Right renal cortex interstitium (tissue), 3 donors: ENCODE measurements at places on chromosomes 7 and 10.

DNA sequence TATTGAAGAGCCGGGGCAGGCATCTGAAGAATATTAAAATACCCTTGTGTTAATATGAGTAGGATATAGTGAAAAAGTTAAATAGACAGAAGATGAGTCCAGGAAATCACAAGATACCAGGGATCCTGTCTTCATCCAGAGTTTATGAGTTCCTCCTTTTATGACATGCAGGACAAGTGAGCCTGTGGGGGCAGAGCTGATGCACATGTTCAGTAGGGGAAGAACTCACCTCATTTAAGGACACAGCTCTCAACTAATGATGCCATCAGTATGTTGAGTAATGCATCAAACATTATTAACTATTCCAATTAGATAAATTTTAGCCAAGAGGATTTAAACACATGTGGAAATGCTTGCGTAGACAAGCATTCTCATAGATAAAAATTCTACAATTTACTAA is 435.8 kb upstream of the AKR1E2 start:
- DNase-seq: no peak

- DNase-seq: no peak
Observed at GRCh38 chr10:88557658-88558057, 25.5 kb downstream of the RNLS start.

- DNase-seq: no peak
Observed at GRCh38 chr10:52526251-52526823, 212.3 kb downstream of the DKK1 start.

- DNase-seq: no peak
Observed at GRCh38 chr7:153509768-153510167, 542.4 kb upstream of the DPP6 start.

- DNase-seq: no peak
Observed at GRCh38 chr10:125407000-125407502, 246.7 kb upstream of the CTBP2 start.

DNA sequence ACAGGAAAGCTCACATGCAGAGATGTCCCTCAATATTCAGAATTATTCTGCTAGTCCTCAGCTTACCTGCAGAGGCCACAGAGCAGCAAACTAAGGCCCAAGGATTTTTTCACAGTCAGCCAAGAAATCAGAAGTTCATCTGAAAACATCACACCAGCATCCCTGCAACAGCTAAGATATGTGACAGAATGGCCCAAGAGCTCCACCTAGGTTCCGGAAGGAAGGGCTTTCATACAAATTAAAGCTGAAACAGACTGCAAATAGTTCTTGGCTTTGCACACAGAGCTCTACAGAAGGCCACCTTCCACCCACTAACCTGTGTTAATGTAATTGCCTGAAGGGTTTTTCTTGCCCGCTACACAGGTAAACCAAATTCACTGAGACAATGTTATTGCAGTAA is 438.8 kb upstream of the C7orf33 start:
- no peak for DNase-seq

GRCh38 chr7:13031468-13031867 is 344.0 kb downstream of the ARL4A start:
- no peak for DNase-seq

GRCh38 chr10:22824984-22825383 is 102.9 kb upstream of the ARMC3 start:
- DNase-seq: no peak

- DNase-seq: no peak
Observed at GRCh38 chr7:106552645-106553445, 108.1 kb downstream of the CCDC71L start.

DNA sequence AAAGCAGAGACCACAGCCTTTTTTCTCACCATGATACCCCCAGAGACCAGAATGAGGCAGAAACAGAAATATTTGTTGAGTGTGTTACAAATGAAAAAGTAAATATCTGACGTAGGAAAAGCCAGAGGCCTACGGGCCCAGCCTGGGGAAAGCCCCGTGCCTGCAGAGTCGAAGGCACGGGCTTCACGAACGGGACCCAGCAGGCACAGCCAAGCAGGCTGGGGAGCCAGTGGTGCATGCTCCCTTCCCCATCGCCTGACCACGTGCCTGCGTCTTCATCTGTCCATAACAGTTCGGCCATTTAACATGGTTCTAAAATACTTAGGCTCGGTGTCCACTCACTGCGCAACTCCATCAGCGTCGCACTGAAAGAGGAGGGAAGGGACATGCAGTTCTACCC is 50.8 kb downstream of the SLIT1 start:
- no peak for DNase-seq

DNA sequence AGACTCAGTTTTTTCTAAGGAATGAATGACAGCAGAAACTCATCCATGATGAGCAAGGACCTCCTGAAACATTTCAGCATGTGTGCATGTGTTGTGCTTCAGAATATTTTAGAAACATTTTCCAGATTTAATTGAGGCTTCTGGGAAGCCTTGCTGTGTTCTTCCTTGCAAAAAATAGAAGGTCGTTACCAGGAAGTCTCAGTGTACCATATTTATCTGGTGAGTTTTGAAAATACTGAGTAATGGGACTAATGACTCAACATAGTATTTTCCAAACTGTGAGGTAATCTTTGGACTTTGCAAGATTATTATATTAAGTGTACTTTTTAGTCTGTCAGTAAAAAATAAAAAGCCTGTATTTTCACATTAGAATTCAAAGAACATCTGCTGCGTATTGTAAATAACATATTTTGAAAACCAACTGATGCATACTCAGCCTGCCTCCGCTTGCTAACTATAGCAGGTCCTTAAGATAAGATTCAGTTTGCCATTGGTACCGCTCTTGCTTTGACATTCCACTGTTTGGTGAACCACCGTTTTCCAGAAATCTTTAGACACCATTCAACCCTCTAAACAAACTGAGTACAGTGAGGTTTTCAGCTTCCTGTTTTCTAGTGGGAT is 739.6 kb upstream of the GALNT17 start:
- no peak for DNase-seq
